HCT116 (cell line): ENCODE measurements at places on chromosomes 5 and 9.

GRCh38 chr9:70466976-70467561 is 52.6 kb upstream of the KLF9 start:
- no peak for DNase-seq

GRCh38 chr5:172446336-172447051 is 7.8 kb downstream of the SH3PXD2B start:
- DNase-seq, result no peak

- DNase-seq, result no peak
Measured at GRCh38 chr9:68705531-68706362, 707 bp downstream of the PIP5K1B start.

DNA sequence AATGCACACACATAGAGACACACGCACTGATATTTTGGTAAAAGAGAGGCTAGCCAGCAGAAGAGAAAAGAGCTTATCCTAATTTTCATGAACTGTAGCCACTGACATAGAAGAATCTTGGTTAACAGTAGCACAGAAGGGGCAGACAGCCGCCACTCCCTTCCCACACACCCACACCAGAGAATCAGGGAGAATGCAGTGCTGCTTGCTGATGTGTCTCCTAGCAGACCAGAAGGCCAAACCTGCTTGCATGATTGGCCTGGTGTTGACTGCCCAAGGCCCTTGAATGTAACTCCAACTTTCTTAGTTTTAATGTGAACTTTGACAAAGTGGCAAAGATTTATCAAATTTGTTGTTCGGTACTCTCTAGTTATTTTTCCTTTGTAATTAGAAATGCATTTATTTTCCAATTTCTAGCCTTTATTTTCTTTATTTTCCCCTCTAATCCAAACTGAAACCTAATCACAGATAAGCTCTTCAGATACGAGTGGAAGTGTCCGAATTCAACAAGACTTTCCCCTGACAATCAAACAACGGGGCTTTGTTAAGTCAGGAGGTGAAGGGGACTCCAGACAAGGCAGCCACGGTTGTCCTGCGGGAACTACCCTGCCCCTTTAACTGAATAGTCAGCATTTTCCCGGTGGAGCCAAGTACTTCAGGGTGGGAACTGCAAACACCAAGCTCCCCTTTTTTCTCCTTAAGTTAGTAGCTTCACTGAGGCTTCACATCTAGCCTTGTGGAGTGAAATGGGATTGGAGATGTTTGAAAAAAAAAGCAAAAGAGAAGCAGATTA is 81.9 kb upstream of the CTSL start:
- no peak for DNase-seq

DNA sequence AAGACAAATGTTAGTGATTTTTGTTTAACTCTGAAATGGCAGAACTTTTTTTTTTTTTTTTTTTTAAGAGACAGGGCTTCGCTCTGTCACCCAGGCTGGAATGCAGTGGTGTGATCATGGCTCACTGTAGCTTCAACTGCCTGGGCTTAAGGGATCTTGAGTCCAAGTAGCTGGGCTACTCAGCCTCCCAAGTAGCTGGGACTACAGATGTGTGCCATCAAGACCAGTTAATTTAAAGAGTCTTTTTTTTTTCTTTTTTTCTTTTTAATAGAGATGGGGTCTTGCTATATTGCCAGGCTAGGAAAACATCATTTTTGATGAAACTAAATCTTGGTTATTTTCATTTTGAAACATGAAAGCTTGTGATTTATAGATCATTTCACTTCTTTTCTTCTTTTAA is 91.6 kb upstream of the PTCH1 start:
- DNase-seq, result no peak
